ENCODE measurements at places on chromosomes 11 and 22.

GRCh38 chr11:124748481-124749343 lies 3.3 kb downstream of the VSIG2 start:
- no peak for DNase-seq

DNA sequence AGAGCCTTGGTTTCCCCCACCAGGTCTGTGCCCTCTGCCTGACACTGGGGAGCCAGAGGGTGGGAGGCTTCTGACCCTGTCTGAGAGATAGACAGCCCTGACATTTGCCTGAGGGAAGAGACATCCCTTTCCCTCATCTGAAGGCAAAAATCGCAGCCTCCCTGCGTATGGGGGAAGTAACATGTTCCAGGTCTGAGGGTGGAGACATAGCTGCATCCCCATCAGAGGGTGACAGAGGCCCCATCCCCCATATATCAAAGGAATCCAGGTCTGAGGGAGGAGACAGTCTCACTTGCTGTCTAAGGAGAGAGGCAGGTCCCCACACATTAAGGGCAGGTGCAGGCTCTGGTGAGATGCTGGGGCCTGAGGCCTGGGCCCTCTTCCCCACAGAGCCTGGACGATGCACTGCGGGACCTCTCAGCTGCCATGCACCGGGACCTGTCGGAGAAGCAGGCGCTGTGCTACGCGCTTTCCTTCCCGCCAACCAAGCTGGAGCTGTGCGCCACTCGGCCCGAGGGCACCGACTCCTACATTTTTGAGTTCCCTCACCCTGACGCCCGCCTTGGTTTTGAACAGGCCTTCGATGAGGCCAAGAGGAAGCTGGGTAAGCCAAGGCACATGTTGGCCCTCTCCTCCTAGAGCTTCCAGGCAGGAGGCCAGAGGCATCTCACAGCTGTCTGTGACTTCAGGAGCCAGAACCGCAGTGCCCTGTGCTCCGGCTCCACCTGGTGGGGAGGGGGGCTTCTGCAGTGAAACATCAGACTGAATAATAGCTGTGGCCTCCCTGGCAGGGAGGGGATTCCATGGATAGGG lies 16.1 kb upstream of the RELT start:
- DNase-seq = no peak

- no peak for DNase-seq
These were observed 25.2 kb downstream of the RELT start for GRCh38 chr11:73401217-73401923.

GRCh38 chr11:20363500-20364340 lies at the start of gene HTATIP2:
TSS of gene HTATIP2 (plus strand) at chr11:20363714. CDS start at chr11:20364238, 524 bp downstream.
- no peak for DNase-seq

GRCh38 chr11:59785818-59786217 lies 24.8 kb downstream of the MRPL16 start:
- no peak for DNase-seq

DNA sequence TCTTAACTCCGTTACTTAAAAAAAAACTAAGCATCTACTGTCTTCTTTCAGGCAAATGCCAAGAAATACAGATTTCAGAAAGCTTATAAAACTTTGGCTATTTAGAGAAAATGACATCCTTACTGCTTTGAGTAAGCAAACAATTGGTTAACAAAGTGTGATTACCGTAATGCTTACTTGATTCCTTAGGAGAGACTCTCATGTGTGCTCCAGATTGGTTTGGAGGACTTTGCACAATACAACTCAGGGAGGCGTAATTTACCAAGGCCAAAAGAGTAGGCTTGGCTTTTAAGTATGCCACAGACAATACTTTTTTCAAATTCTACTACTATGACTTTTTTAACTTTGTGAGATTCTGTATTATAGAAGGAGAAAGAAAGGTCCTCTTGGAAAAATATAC lies 76.9 kb upstream of the ALKBH3 start:
- DNase-seq = no peak

GRCh38 chr11:121478226-121478894 lies 25.6 kb upstream of the SORL1-AS1 start:
- DNase-seq = no peak

- no peak for DNase-seq
These were observed 87.2 kb downstream of the CWF19L2 start for GRCh38 chr11:107370390-107370789.

GRCh38 chr11:1384199-1384970 lies 5.3 kb upstream of the BRSK2 start:
- DNase-seq = no peak

GRCh38 chr11:85821636-85822035 lies 10.7 kb upstream of the SYTL2 start:
- DNase-seq = no peak

DNA sequence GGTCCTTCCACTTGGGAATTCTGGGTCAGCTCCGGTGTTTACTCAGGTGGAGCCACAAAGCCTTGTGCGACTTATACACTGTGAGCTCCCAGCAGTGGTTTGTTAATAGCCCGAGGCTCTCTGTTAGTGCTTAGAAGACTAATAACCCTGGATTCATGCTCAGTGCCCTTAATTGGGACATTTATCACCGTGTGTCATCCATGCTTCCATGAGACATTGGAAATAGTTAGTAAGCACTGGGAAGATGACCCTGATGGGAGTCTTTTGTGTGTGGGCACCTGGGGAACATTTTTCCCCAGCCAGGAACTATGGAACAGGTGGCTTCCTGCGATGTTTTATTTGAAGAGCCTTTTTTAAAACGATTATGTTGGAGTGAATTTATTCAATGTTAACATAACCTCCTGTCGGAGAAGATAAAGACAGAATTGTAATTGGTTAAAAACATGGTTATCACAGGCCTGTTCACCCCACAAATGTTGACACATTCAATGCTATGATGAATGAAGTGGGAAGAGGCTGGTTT lies 188.9 kb downstream of the MYO18B start:
- DNase-seq = no peak

GRCh38 chr11:87453531-87454089 lies 415.9 kb downstream of the TMEM135 start:
- DNase-seq = no peak

- no peak for DNase-seq
These were observed 37.4 kb upstream of the ST14 start for GRCh38 chr11:130122141-130122575.

DNA sequence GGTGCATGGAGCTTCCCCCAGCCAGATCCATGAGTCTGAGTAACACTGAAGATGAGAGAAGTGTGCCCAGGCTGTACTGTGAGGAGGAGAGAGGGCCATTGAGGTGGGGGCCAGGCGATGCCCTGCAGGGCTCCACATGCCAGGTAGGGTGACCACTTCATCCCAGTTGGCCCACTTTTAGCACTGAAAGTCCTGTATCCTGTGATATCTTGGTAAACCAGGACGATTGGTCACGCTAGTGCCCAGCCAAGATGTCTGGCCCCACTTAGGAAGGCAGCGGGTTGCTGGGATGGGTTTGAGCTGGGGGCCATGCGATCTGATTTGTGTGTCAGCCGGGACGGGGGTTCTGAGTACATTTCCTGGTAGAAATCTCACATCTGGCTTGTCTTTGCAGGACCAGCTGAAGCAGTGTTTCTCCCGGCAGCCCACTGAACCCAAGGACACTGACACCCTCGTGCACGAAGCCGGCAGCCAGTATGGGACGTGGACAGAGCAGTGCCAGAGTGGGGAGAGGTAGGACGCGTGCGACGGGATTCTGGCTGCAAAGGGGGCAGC lies 29.2 kb upstream of the CRYBB3 start:
- DNase-seq = no peak

- DNase-seq = no peak
These were observed 60.2 kb downstream of the TNRC6B start for GRCh38 chr22:40237788-40238424.

- no peak for DNase-seq
These were observed 10.8 kb upstream of the CECR2 start for GRCh38 chr22:17358415-17358814.

- no peak for DNase-seq
These were observed 403.7 kb downstream of the LUZP2 start for GRCh38 chr11:24900514-24900913.

- DNase-seq = no peak
These were observed 19.2 kb upstream of the CDON start for GRCh38 chr11:126081915-126082250.

DNA sequence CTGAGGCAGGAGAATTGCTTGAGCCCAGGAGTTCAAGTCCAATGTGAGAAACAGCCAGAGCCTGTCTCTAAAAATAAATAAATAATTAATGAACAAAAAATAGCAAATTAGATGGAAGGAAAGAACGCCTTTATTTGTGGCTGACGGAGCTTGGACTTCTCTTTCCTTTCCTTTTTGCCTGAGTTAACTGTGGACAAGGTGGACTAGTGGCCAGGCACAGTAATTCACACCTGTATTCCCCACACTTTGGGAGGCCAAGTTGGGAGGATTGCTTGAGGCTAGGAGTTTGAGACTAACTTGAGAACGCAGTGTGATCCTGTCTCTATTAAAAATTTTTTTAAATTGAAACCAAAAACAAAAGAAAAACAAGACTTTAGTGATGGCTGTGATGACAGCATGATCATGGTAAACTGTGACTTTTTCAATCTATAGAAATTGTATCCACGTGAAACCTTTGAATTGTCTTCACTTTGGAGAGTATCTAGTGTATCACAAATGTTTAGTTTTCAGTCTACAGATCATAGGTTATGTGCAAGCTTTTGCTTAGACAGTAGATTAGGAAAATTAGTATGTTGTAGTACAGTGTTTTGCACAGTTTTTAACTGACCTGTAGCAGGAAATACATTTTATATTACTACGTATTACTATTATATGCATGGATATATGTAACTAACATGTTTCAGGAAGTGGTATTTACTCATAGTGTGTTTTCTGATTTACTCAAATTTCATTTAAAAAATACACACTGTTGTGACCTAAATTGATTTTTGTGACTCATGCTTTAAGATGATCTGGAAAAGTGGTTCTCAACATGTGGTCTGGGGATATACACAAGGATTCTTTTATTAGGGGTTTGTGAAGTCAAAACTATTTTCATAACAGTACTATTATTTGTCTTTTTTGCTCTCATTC lies 42.1 kb downstream of the KDM2A start:
- no peak for DNase-seq

- no peak for DNase-seq
These were observed 108.1 kb upstream of the THY1 start for GRCh38 chr11:119531056-119531455.

DNA sequence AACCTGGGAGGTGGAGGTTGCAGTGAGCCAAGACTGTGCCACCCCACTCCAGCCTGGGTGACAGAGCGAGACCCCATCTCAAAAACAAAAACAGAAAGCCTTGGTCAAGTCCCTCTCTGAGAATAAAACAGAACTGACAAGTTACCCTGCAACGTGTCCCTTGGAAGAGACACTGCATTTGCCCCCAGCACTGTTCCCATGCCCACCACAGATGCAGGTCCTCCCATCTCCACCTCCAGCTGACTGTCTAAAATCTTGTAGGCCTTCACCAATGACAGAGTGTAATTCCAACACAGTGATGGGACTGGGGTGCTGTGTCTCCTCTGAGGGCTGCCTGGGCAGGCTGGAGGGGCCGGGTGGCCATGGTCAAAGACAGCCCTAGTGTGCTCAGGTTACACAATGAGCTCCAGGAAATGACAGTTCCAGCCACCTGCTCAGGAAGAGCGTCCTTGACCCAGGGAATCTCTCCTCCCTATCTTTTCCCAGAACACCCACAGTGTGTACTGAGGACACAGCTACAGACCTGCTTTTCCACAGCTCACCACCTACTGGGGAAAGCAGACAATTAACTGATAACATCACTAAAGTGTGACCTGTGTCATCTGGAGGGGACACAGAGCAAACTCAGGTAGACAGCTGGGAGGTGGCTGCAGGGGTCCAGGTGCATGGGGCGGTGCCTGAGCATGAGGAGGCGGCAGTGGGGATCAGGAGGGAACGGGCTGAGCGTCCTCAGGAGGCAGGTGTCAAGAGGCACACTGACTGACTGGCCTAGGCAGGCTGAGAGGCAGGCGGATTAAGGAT lies 56.4 kb downstream of the ARFGAP3 start:
- no peak for DNase-seq

- no peak for DNase-seq
These were observed 8.9 kb upstream of the TBX1 start for GRCh38 chr22:19751497-19752245.

GRCh38 chr11:13679768-13680167 lies 11.3 kb downstream of the FAR1 start:
- no peak for DNase-seq

DNA sequence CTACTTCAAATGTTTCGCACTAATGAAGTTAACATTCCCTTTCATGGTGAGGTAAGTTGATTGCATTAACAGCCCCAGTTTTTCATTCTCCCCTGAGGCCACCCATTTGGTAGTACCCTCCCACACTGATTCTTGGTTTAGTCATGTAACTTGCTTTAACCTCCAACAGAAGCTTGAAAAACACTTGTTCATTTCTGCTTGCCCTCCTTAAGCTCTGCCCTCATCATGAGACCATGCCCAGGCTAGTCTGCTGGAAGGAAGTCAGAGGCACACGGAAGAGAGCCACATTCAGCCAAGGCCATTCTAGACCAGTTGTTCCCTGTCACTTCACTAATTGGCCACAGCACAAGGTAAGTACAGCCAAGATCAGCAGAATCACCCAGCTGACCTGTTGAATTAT lies 50.7 kb upstream of the CD44 start:
- no peak for DNase-seq

- no peak for DNase-seq
These were observed 7.8 kb upstream of the MS4A8 start for GRCh38 chr11:60691661-60692060.

GRCh38 chr11:103552086-103552485 lies 442.9 kb downstream of the DYNC2H1 start:
- DNase-seq = no peak

GRCh38 chr11:81497202-81497804 lies 1236.4 kb downstream of the FAM181B start:
- no peak for DNase-seq

DNA sequence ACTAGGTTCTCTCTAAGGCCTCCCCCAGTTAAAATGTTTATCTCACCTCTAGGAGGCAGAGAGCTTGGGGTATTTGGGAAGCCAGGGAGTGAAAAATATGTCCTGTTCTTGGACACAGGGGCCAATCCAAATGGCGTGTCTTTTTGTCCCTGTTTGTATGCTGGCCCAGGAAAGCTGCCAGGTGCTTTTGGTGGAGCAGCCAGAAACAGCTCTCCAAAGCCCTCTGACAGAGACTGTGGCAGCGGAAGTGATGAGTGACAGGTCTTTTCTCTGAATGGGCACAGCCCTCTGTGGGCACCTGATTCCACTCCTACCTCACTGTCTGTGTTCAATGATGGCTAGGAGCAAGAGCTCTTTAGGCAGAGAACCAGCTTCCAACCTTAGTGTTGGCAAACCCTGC lies 106.4 kb upstream of the KIRREL3 start:
- no peak for DNase-seq

GRCh38 chr11:32044158-32044863 lies 46.6 kb upstream of the RCN1 start:
- DNase-seq = no peak
